ENCODE measurements at places on chromosomes 13 and 19. TPM values are rescaled to one million over a fixed set of nuclear protein-coding genes. Genes with fewer than 3 reads are reported as not detected.

Gene IRGQ
- 17.4 TPM for total RNA-seq

DNA sequence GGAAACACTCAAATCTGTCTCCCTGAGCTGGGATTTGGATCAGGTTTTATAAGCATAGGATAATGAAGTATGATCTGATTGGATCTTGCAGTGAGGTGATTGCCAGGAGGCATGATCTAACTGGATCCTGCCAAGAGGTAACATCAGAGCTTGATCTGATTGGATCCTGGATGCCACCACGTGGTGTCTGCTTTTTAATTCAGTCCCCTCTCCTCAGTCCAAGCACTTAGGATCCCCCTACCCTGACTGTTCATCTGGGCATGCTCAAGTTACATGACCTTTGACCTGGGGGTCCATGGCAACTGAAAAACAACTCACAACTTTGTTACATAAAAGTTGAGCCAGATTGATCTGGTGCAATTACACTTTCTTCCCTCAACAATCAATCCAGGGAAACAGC is 47.5 kb upstream of the LSM14A start:
- no peak for DNase-seq

GRCh38 chr13:46726347-46726746 is 70.6 kb downstream of the ESD start:
- DNase-seq = no peak

DNA sequence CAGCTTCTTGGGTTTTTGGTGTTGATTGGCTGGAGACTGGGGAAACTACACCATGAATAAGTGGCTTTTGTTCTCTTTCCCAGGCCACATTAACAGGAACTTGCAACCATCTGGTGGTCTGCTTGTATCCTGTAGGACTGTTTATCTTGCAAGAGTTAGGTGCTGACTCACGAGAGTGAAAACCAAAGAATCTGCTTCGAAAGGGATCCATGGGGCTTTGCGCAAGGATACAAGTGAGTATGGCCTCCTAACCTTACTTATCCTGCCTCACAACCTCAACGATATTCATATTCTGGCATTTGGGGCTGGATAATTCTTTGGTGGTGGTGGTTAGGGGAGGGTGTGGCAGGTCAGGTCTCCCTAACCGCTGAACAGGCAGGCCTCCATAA is 4.7 kb upstream of the SIGLECL1 start:
- no peak for DNase-seq

Gene CD209
- total RNA-seq = 2.6 TPM

DNA sequence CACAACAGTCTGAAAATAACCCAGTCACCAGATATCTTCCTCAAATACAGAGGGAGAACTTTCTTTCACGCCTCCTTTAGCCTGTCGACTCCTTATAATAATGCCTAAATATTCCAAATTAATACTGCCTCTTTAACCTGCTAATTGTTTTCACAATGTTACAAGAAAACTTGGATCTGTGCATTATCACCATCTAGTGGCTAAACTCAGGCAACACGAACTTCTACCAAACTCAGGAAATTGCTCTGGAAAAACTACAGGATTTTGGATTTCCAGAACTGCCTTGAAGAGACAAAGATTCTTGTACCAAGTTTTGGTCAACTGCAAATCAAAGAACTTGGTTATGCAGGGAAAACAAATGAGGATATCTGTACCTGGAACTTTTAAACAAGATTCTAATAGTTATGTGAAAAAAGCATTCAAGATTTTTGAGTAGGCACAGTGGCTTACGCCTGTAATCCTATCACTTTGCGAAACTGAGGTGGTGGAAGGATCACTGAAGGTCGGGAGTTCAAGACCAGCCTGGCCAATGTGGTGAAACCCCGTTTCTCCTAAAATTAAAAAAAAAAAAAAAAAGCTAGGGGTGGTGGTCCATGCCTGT is 10.8 kb downstream of the CLN5 start:
- DNase-seq = no peak

DNA sequence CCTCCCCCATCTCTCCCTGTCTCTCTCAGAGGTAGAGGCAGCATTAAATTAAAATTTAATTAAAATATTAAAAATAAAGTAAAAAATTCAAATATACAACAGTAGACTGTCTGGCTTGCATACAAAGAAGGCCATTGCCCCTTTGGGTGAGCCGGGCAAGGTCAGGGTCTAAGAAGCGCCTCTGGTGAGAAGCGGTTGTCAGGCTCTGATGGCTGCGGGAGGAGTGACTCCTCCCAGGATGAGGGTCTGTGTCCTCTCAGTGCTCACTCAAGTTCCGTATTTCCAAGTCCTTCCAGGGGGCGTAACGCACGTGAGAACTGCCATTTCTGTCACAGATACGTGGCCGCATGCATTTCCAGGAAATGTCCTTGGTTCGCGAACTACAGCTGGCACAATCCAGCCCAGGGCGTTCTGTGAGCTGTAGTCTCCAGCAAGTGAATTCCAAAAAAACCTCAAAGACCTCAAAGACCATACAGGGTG is 737 bp upstream of the ZNF181 start:
- DNase-seq = no peak

GRCh38 chr13:43272851-43273250 is 249.5 kb downstream of the DNAJC15 start:
- no peak for DNase-seq

DNA sequence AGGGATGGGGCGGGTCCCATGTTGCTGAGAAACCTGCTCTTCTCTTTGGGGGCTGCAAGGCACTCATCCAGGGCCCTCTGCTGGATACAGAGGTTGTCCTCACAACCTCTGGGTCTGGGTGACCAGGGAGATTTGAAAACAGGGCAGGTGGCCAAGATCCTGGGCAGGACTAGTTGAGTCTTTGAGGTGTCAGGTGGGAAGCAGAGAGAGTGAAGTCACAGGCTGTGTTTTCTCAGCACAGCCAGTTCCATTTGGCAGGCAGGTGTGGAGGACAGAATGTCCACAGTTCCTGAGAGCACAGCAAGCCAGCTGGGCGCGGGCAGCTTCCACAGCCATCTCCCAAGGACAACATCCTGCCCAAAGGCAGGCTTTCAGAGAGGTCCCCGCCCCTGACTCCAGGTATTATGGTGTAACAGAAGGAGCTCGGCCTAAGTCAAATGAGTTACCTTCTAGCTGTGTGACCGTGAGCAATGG is 118.8 kb downstream of the NUFIP1 start:
- peak; percentile 92 for DNase-seq

- DNase-seq = peak; percentile 73
Observed at GRCh38 chr19:38693380-38694223, 46.2 kb downstream of the ACTN4 start.

GRCh38 chr13:88707646-88708045 is 1036.5 kb downstream of the SLITRK5 start:
- DNase-seq = no peak

GRCh38 chr19:48543121-48543710 is 8.8 kb upstream of the SULT2B1 start:
- peak; percentile 85 for DNase-seq

GRCh38 chr19:42252365-42253244 is 2.3 kb downstream of the ERF start:
- no peak for DNase-seq

Gene CEBPA
- total RNA-seq = 35.1 TPM

- DNase-seq = no peak
Observed at GRCh38 chr19:6738787-6739389, 592 bp upstream of the TRIP10 start.

GRCh38 chr13:54676526-54677113 is 1648.0 kb downstream of the OLFM4 start:
- DNase-seq = no peak

DNA sequence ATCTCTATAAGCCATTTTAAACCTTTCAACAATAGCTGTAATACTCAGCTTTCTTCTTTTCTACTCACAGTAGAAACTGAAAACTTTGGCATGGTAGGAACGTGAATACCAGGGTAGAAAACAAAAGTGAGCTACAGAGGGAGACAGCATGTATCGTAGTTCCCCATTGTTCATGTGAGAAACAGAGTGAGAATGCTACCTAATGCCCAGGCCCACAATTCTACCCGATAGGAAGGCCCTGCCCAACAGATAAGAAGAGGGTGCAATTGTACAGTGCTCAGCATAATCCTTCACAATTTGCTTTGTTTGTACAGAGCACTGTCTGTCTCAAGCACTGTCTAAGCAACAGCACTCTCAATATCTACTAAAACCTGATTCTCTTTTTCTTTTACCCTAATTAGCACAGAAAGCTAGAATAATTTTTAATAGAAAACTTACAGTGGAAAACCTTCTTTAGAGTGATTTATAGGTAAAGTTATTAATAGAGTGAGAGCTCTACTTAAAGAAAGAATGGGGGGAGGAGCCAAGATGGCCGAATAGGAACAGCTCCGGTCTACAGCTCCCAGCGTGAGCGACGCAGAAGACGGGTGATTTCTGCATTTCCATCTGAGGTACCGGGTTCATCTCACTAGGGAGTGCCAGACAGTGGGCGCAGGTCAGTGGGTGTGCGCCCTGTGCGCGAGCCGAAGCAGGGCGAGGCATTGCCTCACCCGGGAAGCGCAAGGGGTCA is 322.3 kb downstream of the EFNB2 start:
- DNase-seq = no peak

Gene CEACAM21
- total RNA-seq = 0.64 TPM

Gene KLK10
- total RNA-seq = not detected

- no peak for DNase-seq
Observed at GRCh38 chr13:87311165-87311564, 360.0 kb upstream of the SLITRK5 start.

DNA sequence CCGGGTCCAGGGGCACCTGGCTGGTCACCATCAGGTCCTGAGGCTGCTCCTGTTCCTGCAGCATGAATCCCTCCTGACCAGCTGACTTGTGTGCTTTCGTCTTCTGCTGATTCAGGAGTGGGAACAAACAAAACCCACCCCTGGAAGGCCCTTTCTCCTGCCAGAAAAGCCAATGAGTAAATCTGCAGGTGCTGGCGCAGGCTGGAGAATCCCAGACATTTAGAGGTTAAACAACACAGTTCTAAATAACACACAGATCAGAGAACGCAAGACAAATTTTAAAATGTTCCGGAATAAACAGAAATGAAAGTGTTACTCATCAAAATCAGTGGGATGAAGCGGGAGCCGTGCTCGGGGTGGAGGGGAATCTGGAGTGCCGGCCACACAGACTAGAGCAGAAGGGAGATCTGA is 60.6 kb upstream of the C13orf46 start:
- no peak for DNase-seq

DNA sequence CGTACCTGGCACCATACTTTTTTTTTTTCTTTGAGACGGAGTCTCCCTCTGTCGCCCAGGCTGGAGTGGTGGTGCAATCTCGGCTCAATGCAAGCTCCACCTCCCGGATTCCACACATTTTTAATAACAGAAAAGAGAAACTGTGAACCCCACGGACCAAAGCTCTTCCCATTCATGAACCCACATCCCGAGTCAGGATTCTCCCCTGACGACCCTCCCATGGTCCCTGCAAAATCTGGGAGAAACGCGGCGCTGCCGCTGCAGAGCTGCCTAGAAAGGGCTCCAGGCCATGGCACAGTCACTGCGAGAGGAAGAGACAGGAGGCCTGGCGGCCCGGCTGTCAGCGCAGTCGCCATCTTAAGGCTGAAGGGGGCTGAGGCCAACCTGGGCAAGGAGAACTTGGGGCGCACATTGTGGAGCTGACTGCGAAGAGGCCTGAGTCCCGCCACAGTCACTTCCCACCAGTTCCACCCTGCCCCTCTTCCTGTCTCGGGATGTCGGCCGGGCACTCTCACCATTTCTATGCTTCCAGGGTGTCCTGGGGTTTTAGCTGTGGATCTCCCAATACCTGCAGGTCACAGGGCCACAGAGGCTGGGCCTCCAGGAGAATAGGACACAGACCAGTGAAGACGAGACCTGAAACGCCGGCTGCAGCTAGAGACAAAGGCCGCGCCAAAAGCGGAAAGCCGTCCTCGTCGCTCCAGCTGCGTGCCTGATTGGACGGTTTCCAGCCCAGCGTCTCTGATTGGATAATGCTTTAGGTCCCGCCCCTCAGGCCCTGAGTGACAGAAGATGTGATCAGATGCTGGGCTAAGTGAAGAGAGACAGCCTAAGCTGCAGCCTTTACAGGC is 71.0 kb downstream of the ZNF486 start:
- peak; percentile 93 for DNase-seq

DNA sequence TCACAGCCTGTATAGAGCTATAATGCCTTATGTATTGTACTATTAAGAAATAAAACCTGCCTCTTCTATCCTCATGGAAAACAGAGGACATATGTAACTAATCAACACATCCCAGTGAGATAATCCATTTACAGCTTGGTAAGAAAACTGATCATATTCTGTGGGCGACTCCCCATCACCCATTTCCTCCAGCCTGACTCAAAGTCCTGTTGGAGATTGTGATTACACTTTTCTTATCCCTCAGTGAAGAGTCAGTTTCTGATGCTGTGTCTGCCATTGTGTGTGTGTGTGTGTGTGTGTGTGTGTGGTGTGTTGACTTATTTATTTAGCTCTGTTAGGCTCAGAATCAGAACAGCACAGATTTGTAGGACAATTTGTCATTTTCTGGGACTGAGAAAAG is 212.8 kb downstream of the FGF9 start:
- no peak for DNase-seq

DNA sequence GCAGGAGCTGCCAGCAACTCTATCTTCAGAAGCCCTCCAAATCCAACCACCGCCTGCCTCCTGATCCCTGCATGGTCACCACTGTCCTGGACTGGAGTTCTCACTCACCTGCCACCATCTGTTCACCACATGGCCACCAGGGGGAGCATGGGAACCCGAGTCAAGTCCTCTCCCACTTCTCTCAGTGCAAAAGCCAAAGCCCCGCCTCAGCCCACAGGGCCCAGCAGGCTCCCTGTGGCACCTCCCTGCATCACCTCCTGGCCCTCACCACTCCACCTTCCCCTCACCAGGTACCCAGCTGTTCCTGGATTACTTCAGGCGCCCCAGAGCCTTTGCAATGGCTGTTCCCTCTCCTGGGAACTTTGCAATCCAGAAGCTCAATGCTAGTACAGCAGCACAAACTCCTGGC is 5.3 kb downstream of the DHPS start:
- peak; percentile 83 for DNase-seq

DNA sequence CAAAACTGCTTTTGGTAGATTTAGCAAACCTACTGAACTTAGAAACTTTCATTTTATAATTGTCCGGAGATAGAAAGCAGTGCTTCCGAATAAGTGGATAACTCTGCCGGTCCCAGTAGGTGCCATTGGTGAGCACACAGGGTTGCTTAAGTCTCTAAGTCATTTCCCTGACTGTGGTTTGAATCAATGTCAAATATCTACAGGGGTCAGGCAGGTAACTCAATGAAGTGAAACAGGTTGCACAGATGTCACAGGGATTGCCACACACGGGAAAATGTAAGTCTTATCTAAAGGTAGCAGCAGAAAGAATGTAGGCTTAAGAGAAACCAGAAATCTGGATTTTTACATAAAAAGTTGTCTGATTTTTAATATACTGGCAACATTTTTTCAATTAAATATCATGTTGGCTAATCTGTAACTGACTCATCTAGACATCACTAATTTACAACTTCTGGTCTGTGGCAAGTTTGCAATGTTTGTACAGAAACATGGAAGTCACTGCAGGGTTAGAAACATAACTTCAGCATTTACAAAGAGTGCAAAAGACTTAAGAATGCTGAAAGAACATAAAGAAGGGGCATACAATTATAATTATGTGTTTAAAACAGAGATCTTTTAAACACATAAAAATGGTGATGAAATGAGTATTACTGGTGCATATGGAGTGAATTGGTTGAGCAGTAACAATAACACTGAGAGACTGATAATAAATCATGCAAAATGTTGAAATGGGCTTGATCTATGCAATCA is 14.3 kb upstream of the LRRC63 start:
- DNase-seq = no peak

All from breast epithelium (tissue), 4 donors.